ENCODE measurements at places on chromosomes 3 and 15.

DNA sequence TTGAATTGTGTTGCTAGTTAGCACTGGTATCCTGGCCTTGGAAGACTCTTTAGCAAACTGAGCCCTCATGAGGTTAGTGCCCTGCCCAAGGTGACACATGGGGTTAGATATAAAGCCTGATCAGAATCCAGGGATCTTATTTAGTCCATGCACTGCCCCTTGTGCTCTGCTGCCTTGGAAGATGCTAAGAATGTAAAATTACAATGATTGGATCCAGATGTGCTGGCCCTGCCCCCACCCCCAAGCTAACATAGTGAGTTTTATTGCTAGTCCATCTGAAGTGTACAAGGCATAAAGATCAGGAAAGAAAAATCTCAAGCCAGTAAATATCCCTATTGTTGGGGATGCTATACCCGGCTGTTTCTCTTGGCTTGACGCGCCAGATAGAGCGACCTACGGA, 248.1 kb upstream of the C2CD4B start:
- DNase-seq, result no peak

- no peak for DNase-seq
Observed at GRCh38 chr3:128873244-128874022, 6.0 kb upstream of the ACAD9 start.

- DNase-seq, result no peak
Observed at GRCh38 chr3:100605358-100605757, 4.0 kb upstream of the ADGRG7 start.

DNA sequence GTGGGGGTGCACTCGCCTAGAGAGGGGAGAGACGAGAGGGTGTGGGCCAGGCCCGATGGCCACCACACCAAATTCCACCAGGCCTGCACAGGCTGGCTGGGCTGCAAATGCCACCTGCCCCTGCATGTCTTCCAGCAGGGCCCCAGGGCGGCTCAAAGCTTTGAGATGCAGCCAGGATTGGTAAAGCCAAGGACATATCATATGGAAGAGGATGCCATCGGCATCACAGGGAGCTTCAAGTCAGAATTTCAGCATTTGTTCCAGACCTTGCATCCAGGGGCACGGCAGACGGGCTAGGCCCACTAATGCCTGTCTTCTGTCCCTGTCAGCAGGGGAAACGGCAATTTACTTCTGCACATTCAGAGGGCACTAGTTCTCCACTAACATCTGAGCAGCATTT, 97.8 kb downstream of the NUP210 start:
- no peak for DNase-seq

DNA sequence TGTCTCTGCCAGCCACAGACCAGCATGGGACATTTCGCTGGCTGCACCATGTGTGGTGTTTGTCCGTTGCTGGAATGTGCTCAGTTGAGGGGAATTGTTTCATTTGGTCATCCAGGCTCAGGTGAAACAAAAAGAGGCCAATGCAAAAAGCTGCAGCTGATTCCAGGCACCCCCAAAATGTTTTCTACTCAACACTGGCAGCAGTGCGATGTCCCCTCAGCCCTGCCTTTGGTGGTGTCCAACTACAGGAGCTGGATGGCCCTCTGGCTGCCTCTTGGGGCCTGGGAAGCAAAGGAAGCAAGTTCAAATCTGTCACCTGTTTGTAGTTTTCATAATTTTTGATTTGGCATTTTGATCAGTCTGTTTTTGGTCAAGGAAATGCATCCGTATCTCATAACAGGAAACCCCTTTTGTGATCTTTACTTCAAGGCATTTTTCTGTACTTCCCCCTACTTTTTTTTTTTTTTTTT, 141.8 kb downstream of the EEFSEC start:
- DNase-seq, result no peak

DNA sequence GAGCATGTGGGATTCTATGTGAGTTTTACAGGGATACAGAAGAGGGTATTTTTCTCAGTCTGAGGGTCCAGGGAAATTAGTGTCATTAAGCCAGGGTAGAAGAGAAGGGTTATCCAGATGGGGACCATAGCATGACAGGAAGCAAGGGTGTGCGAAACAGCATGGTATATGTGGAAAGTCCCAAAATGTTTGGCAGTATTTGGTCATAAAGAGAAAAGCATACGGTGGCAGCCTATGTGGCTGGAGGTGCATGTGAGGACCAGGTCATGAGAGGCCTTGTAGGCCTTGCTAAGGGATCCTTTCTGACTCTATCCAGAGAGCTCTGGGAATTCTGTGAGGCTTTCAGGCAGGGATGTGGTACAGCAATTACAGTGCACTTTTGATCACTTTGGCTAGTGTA, 411.4 kb downstream of the AGBL1 start:
- DNase-seq, result no peak

DNA sequence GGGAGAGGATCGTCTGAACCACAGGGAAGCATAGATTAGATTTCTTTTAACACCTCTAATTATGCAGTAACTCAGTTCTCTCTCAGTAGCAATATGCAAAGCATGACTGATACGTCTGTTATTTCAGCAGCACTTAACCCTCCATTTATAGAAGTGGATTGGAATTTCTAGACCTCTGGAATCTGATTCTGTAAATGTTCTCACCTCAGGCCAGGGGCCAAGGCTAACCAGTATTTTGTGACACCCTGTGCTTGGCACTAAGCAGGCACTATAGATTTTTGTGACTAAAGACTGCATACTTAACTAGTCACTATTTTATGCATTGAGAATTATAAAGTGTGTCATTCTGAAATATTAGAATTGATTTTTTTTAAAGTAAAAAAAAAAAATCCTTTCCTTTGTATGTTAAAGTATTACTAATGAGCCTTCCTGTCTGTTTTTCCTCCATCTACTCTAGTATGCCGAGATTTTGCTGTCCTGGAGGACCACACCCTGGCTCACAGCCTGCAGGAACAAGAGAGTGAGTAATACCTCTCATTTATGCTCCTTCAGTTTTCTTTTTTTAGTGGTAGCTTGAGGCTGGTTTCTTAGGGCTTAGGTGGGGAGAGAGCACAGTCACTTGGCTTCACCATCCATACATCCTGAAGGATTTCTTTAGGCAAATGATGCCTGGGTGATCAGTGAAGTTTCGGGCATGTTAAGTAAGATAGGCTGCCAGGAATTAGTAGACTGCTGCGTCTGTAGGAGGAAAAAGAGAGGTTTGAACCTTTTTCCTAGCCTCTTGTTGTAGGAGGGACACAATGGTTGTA, 26.5 kb upstream of the UTS2B start:
- DNase-seq, result no peak

DNA sequence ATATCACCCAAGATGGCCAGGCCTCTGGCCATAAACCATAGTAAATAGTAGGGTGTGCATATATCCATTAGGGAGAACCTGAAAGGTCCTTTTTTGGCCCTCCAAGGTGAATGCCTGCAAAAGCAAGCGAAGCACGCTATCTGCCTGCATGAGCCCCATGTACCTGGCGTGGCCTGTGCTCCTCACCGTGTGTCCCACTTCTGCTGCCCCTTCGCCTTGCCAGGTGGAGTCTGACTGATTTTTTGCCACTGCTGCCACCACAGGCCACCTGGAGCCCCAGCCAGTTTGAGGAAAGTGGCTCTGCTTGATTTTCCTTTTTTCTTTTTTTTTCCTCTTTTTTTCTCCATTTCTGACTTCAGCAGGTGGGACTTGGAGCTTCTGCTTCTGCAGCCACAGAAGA, 139.7 kb downstream of the SNRPN start:
- DNase-seq, result no peak

DNA sequence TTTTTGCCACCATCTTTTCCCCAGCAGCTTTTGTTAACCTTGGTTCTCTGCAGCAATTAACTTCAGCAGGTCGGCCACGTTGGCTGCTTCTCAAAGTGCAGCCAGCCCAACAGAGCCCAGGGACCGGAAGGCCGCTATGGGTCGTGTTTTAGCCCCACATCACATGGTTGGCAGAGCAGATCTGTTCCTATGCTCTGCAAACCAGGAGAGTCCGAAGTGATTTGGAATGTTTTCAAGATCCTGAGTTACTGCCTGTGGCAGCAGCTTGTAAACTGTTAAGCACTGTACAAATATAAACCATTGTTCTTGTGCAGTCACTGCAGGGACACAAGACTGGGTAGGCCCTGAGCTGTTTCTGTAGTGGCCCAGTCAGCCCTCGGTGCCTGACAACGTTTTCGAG, 69.6 kb upstream of the MYZAP start:
- no peak for DNase-seq

DNA sequence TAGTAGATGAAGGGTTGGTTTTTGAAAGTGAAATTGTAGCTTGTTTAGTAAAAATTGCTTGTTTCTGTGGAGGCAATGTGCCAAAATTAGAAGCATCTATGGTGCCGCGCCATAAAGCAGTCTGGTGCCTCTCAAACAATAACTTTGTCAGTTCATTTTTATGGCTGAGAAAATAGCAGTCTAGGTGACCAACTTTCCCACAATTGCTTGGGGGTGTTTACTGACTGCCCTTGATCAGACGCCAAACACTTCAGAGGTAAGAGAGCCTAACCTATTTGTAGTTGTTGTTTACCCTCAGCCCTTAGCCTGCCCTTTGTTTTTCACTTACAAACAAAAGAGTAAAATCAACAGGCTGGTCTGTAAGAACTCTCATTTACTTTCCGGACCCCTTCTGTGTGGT, 174.5 kb downstream of the FNDC3B start:
- DNase-seq, result no peak

DNA sequence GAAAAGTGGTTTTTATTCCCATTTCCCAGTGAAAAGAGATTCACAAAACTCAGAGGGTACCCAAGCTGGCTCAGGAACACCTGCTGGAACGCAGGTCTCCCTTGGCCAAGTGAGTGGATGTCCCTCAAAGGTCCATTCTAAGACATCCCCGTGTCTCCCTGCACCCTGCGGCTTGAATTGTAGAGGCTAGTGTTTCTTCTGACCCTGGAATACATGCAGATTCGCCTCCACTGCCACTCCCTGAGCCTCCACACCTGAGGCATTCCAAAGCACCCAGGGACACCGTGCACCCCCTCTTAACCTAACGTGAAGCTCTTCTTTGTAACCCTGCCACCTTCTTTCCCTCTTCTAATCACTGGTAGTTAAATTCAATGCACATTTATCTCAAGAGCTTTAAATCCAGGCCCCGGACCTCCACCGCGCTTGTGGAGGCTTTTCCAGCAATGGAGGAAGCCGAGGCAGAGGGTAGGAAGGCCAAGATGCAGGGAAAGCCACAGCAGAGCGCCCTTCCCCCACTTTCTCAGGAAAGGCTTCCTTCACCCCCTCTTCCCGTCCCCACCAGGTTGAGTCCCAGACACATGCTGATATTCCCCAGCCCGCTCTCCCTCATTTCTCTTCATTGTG, 590 bp upstream of the ITGA11 start:
- DNase-seq, result no peak

DNA sequence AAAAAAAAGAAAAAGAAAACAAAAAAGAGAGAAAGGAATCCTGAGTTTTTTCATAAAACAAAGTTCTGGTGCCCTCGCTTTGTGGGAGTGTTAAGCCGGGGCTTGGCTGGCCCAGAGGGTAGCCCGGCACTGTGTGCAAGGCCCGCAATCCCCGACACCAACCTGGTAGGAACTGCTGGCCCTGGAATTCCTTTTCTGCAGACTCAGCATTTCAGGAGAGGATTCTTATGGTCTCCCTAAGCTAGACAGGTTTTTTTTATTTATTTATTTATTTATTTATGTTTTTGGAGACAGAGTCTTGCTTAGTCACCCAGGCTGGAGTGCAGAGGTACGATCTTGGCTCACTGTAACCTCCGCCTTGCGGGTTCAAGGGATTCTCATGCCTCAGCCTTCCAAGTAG, 238.8 kb downstream of the PDCD6IP start:
- no peak for DNase-seq

- no peak for DNase-seq
Observed at GRCh38 chr3:78052746-78053145, 1012.8 kb downstream of the ROBO2 start.

DNA sequence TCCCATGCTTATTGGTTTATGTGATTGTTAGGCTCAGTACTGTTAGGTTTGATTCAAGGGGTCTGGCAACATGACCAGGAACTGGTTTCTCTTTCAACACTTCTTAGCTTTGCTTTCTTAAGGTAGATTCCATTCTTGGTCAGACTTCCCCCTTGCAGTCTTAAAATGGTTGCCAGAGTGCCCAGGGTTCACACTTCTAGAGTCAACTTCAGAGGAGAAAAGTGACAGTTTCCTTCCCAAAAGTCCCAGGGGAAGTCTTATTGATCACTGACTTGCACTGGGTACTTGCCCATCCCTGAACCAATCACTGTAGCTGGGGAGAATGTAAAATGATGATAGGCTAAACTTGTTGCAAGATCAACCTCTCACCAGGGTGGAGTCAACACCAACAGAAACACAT, 14.1 kb downstream of the MGLL start:
- DNase-seq, result peak; percentile 41

GRCh38 chr3:158381262-158381868, 189.6 kb upstream of the MLF1 start:
- no peak for DNase-seq

DNA sequence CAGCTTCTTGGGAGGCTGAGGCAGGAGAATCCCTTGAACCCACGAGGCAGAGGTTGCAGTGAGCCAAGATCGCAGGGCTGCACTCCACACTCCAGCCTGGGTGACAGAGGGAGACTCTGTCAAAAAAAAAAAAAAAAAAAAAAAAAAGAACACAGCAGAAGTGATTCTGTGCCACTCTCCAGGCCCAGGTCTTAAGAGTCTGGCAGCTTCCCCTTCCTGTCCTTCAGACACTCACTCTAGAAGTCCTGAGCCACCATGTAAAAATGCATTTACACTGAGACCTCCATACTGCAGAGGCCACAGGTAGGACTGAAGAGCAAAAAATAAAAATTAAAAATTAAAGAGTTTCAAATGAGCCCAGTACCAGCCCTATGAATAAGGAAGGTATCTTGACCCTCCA, 11.8 kb upstream of the CDV3 start:
- DNase-seq, result no peak

DNA sequence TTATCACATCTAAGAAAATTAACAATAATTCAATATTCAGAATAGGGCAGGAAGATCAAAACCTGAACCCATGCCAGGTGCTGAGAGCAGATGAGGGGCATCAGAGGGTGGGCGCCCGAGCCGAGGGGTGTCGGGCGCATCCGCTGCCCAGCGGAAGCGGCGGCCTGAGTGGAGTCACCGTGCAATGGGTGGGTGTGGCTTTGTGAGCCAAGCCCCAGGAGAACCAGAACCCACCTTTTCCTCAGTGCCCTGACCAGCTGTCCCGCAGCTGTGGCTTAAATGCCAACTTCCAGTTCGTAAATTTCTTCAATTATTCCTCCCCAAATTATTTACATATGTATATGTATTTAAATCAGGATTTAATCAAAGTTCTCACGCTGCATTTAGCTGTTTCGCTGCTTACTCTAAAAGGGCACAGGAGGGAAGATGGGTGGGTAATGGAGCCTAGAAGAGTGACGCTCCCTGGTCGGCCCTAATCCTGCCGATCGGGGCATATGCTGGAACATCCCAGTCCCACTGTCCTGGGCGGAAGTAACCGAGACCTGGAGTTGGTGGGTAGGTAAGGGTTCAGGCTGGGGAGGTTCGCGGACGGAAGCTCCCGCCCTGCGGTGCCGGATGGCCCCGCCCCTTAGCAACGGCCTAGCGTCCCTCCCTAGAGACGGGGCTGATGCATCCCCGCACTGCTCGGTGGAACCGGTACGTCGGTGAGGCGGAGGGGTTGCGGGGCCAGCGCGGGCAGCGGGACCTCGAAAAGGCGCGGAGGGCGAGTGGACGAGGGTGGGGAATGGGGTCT, 1.3 kb downstream of the DNAH1 start:
- DNase-seq, result no peak

GRCh38 chr15:80093854-80094418, 34.5 kb downstream of the ZFAND6 start:
- DNase-seq, result no peak

GRCh38 chr3:102183186-102183585, 251.6 kb upstream of the ZPLD1 start:
- DNase-seq, result no peak

- no peak for DNase-seq
Observed at GRCh38 chr3:53570709-53571108, 76.3 kb downstream of the CACNA1D start.

- no peak for DNase-seq
Observed at GRCh38 chr15:101120987-101121386, 130.9 kb downstream of the CHSY1 start.
